ENCODE measurements at places on chromosomes 7 and 10.

- DNase-seq = peak; percentile 67
These were observed 94.9 kb downstream of the LYZL2 start for GRCh38 chr10:30534465-30535144.

GRCh38 chr10:69629897-69630650, at the start of gene FAM241B:
TSS of gene FAM241B (plus strand) at chr10:69630247. CDS start at chr10:69631744, 1,497 bp downstream.
- DNase-seq = peak; percentile 66

- DNase-seq = no peak
These were observed 59.2 kb downstream of the CDHR3 start for GRCh38 chr7:106022193-106022821.

DNA sequence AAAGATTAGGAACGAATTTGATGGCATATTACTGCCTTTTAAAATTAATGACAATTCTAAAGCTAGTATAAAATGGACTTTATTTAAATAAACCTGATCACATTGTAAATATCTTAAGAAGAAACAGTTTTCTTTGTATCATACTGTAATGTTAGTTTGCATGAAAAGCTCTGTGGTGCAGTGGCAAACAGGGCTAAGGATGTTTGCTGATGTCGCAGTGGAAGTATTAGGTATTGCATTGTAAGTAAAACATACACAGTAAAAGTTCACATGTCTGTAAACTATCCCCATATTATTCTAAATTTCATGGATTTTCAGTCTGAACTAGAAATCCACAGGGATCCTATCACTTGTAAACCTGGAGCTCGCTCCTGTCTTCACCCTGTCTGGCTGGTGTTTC, 252.6 kb upstream of the ZNF32 start:
- no peak for DNase-seq

DNA sequence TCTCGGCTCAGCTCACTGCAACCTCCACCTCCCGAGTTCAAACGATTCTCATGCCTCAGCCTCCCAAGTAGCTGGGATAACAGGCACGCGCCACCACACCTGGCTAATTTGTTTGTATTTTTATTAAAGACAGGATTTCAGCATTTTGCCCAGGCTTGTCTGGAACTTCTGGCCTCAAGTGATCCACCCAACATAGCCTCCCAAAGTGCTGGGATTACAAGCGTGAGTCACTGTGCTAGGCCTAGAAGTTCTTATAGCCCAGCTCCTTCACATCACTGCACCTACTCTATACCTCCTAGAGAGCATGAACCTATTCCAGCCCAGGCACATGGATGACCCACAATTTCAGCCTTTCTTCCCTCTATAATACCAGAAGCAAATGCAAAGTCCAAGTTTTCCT, 1.3 kb upstream of the BLOC1S2 start:
- no peak for DNase-seq

DNA sequence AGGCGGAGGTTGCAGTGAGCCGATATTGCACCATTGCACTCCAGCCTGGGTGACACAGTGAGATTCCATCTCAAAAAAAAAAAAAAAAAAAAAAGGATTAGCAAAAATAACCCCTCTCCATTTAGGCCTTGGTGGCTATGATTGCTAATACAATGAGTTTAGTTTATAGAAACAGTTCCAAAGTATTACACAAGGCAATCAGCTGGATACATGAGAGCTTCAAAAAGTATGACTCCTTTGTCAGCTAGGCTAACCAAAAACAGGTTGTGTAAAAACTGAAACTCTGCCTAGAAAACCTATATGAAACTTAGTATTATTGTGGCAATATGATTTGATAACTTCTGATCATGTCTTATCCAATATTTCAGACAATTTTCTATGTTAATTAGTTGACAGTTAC, 57.2 kb downstream of the SUGCT start:
- DNase-seq = no peak

DNA sequence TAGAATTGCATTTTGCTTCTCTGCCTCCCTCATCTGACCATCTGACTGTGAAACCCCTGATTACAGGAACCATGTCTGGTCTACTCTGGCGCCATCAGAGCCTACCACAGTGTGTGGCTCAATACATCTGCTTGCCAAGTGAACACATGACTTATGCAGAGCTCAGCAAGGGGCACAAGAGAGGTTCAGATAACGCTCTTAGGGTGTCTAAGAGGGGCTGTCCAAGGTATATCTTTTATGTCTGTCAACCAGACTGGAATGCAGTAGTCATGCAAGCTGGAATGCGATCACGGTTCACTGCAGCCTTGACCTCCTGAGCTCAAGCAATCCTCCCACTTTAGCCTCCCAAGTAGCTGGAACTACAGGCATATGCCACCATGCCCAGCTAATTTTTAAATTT, 10.3 kb upstream of the RRP12 start:
- no peak for DNase-seq
